ENCODE measurements at places on chromosomes 7 and 10.
A peak's percentile ranks its signal among the peaks of the same experiment; 100 is the strongest.

DNA sequence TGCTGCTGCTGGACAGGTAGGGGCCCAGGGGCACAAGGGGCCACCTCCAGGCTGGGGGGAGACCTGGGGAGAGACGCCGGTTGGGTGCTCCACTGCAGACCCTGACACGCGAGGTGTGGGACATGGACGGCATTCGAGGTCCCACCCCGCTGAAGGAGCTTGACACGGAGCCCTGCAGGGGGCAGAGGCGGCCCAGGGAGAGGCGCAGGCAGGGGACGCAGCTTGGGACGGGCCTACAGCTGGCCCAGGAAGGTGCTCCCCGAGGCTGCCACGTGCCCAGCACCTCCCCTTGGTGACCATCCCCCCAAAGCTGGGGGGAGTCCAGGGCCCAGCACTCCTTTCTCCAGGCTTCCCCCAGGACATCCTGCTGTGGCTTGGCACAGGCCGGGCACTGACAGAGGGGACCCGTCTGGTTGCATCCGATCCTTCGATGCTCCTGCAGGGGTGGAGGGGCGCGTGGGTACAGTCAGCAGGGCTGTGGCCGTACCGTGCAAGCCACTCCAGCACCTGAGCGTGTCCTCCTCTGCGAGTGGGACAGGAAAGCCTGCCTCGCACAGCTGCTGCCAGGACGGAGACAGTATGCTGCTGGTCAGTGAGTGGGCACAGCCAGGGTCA is 174.4 kb downstream of the ELFN1 start:
- no peak for DNase-seq

GRCh38 chr7:2437136-2437535 is 33.7 kb downstream of the CHST12 start:
- DNase-seq: no peak

DNA sequence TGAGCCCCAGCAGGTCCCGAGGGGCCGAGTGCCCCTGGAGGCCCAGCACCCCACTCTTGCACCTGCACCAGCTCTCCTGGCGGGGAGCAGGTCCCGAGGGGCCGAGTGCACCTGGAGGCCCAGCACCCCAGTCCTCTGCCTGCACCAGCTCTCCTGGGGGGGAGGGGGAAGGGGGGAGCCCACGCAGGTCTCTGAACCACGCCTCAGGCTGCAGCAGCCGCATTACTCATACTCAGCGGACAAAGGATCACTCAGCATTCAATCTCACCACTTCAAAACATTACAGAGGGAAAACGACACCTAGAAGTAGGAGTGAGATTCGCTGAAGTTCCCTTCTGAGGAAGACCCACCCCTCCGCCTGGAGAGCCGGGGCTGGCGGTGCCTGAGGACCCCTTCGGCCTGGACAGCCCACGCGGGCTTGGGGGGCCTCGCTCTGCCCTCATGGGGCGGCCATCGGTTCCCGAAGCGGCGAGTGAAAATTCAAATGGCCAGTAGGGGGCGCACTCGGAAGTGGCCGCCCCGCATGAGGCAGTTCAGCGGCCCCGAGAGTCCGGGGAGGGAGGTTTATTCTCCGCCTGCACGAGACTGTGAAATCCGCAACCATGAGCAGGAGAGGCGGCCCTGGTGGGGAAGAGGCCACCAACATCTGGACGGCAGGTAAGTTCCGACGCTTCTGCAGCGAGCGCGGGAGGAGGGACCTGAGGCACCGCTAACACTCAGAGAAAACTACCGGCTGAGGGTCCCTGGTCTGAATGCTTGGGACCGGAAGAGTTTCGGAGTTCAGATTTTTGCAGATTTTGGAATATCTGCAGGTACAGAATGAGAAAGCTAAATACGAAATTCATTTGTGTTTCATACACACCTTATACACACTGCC is 1.1 kb upstream of the GPER1 start:
- peak; percentile 59 for DNase-seq

GRCh38 chr7:137925091-137925490 is 76.8 kb downstream of the CREB3L2 start:
- DNase-seq: no peak

GRCh38 chr7:66627151-66627681 is 1.5 kb upstream of the KCTD7 start:
- DNase-seq: no peak

- no peak for DNase-seq
Measured at GRCh38 chr10:42652858-42653257, 14.5 kb upstream of the ZNF33B start.

DNA sequence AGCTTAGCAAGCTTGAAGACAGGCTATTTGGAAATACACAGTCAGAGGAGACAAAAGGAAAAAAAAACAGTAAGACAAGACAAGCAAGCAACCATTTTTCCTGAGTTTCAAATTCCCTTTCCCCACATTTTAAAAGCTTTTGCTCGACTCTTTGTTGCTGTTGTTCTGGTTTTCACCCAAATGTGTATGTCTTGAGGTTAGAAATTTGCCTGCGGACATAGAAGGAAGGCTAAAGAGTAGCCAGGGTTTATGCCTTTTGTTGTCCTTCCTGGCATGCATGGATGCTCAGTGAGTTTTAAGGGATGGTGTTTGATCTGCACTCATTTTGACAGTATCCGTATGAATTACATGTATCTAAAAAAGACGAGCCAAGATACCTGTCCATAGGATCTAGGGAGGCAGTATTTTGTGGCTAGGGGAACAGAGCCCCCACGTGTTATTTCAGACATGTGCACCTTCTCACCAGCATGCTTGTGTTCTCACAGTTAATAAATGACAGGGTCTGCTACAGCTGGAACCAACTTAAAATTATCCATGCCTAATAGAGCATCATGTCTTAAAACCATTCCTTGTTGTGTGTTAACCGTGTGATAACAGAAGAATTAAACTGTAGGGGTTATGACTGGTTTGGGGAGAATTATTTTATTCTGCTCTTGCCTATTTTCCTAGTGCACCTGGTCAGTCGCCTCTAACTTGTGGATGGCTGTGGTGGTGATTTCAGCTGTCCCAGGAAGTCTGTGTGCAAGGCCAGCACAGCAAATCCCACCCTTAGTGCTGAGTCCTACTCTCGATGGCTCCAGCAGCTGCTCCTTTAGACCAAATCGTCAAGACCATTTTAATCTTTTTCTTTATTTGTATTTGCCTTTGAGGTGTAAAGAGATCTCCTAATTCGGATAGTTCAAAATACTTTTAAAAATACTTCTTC is 9.1 kb downstream of the WIPF3 start:
- no peak for DNase-seq

GRCh38 chr7:103887050-103887449 is 102.4 kb downstream of the RELN start:
- DNase-seq: no peak

GRCh38 chr7:18866359-18867036 is 250.9 kb downstream of the TWIST1 start:
- DNase-seq: no peak

GRCh38 chr10:6924166-6924565 is 344.1 kb upstream of the PRKCQ start:
- DNase-seq: no peak

DNA sequence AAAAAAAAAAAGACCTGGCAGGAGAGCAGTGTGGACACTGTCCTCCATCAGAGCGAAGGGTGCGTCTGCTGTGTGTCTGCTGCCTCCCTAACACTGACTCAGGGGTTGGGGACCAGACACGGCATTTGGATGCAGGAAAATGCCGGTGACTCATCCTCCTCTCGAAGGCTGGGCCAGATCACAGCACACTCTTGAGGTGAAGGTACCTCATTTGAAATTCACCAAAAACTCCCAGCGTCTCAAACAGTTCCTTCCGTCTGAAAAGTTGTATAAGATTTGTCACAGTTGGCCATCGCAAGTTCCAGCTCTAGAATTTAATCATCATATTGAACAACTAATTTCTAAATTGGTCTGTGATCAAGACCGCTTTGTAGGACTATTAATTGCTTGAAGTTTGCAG is 118.1 kb upstream of the LYZL2 start:
- peak; percentile 5 for DNase-seq

- DNase-seq: no peak
Measured at GRCh38 chr10:3574451-3574850, 210.6 kb downstream of the KLF6 start.

GRCh38 chr10:36717118-36717517 is 408.3 kb upstream of the ANKRD30A start:
- DNase-seq: no peak

- DNase-seq: no peak
Measured at GRCh38 chr7:122380992-122381391, 76.4 kb upstream of the FEZF1 start.

- DNase-seq: no peak
Measured at GRCh38 chr7:20835111-20835750, 48.5 kb upstream of the SP8 start.

DNA sequence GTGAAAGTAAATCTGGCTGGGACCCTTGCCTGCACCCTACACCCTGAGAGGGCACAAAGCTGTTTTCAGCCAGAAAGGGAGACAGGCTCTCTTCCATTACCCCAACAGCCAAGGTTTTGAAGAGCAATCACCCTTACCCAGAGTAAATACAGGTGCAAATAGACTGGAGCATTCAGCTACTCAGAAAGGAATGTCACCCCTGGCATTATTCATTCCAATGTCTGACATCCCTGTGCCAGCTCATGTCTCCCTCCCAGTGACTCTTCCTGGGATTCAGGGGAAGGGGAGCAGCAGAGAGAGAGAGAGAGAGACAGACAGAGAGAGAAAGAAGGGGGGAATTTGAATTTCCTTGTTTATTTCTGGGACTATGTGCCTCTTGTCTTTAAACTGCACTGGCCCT is 611.8 kb downstream of the SORCS3 start:
- no peak for DNase-seq

DNA sequence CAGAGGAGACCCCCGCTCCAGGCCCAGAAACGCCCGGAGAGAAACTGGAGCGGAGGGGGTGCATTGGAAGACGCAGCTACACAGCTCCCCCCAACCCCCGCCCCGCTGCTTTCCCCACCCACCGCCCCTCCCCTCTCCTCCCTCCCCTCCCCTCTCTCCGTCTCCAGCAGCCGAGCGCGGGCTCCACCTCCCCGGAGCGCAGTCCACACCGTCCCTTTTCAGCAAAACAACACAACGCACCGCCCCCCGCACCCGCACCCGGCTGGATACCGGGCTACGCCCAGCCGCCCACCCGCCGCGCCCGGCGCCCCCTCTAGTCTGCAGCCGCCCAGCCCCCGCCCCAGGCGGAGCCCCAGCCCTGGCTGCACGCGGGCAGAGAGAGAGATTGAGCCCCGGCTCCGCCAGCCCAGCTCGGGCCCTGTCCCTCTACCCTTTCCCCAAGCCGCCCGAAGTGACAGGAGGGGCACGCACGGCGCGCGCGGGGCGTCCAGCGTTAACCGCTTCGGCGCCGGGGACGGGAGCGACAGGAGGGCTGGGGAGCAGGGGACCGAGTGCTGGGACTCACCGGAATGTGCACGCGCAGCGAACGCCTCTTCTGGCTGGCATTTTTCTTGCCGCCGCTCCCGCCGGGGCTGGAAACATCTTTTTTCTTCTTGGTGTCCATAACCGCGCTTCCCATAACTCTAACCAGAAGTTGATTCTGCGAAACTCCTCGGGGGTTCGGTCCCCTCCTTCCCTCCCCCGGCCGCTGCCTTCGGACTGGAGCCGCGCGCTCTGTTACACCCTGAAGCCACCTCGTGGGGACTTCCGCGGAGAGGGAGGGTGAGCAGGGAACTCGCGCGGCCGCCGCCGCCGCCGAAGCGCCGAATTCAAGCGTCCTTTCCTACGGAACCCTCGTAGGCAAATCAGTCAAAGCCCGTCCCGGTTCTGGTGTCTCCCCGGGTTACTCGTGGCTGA is 695 bp downstream of the PRKAG2 start:
- DNase-seq: peak; percentile 55

DNA sequence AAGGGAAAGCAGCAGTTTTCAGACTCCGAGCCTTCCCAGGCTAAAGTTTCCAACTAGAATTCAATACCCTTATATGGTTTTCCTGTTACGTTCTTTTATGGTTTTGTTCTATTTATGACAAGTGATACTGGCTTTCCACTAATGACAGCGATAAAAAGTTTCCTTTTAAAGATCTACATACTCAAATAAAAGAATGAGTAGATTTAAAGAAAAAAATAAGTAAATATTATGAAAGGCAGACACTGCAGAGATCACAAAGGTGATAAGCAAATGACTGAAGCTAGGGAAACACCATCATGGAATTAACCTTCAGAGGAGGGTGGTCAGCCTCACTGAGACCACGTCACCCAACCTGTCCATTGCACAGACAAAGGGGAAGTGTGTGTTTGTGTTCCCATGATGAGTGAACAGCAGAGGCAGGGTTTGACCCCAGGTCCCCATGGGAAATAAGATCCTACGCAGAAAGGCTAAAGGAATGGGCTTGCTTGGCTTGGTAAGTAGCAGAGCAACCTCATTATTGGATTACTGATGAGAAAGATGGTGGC is 4.0 kb downstream of the VSIR start:
- no peak for DNase-seq

GRCh38 chr7:128408709-128409595 is 830 bp downstream of the IMPDH1 start:
- DNase-seq: no peak

- DNase-seq: no peak
Measured at GRCh38 chr10:4835494-4835918, 9.5 kb downstream of the AKR1E2 start.

- DNase-seq: no peak
Measured at GRCh38 chr7:195010-195829, 2.8 kb downstream of the FAM20C start.

- no peak for DNase-seq
Measured at GRCh38 chr10:82071231-82071630, 196.2 kb downstream of the NRG3 start.

GRCh38 chr10:110546077-110546476 is 21.4 kb upstream of the SMC3 start:
- DNase-seq: no peak
